CD4-positive, alpha-beta memory T cell (primary cell): ENCODE measurements at places on chromosomes 2 and 18.
A peak's percentile ranks its signal among the peaks of the same experiment; 100 is the strongest.

DNA sequence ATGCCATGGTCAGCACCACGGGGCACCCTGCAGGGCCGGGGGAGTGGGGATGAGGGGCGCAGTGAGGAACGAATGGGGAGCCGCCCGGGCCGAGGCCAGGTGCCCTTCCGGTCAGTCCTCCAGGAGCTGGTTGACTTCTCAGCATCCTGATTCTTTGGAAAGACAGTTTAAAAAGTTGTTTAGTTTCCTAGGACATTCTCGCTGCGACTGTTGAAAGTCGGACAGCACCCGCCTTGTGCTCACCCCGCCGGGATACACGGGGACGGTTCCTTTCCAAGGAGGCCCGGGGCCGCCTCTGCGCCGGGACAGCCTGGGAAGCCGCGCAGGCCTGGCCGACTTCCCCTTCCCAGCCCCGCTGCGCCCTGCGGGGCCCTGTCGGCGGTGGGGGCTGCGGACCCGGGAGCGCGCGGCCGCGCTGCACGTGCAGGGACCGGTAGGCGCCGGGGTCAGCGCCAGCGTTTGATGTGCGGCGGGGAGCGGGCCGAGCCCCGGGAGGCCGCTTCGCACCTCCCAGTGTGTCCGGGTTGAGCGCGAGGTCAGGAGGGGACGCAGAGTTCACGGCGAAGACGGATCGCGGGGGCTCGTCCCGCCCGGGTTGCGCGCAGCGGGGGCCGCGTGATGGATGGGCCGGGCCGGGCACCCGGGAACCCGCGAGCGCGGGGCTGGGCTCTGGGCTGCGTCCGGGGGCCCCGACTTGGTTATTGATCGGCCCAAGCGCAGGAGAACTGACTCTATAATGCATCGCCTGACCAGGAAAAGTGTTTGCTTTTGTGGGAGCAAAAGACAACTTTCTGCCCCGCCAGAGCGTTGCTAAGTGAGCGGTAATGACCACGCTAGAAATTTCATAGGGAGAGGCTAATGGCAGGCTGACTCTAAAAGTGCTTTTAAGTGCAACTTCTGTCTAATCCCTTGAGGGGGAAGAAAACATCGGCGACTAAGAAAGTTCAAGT is 28.0 kb upstream of the SMIM21 start:
- DNase-seq: no peak

- no peak for DNase-seq
Measured at GRCh38 chr18:14969500-14969899, 221.5 kb downstream of the ANKRD30B start.

DNA sequence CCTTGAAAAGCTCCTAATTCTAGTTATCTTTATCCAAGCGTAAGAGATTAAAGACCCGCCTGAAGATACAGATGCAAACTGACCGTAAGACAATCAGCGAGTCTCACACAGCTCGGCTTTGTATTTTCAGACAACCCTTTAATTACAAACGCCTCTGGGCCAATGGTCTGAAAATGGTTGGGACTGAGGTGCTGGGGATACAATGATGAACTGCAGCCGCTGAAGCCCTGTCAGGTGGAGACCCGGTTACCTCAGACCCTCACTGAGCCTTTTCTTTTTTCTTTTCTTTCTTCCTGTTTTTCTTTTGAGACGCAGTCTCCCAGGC is 715 bp upstream of the CFAP36 start:
- DNase-seq: no peak

GRCh38 chr2:72330652-72331051 is 183.0 kb upstream of the CYP26B1 start:
- no peak for DNase-seq

- DNase-seq: no peak
Measured at GRCh38 chr18:74796841-74797576, 199.3 kb downstream of the ZNF407 start.

GRCh38 chr2:148944536-148944935 is 69.5 kb downstream of the KIF5C start:
- no peak for DNase-seq

DNA sequence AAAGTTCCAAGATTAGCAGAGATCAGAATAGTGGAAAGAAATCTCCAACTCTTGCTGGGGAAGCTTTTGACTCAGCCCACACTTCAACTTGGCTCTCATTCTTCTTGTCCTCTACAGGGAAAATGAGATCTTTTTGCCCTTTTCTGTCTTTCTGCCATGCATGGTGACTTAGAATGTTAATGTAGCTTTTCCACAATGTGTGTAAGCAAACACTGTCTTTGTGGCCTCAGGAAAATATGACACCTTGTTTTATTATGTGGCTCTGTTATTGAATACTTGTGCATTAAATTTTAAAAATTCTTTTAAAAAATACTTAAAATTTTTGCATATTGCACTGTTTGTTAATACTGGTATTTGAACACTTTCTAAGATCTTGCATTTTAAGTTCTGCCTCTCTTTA is 65.4 kb upstream of the WDR75 start:
- no peak for DNase-seq

- no peak for DNase-seq
Measured at GRCh38 chr2:240913810-240914644, 7.9 kb downstream of the CROCC2 start.

DNA sequence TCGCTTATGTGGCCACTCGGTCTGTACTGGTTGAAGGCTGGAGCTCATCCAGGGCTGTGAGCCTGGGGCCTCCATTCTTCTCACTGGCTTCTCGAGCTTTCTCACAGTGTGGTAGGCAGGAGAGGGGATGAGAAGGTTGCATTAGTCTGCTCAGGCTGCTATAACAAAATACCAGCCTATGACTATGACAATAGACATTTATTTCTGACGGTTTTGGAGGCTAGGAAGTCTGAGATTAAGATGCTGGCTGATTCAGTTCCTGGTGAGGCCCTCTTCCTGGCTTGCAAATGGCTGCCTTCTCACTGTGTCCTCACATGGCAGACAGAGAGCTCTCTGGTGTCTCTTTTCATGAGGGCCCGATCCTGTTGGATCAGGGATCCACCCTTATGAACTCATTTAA is 6.2 kb upstream of the STK25 start:
- DNase-seq: no peak

GRCh38 chr2:45014016-45014702 is 4.9 kb upstream of the SIX2 start:
- no peak for DNase-seq

DNA sequence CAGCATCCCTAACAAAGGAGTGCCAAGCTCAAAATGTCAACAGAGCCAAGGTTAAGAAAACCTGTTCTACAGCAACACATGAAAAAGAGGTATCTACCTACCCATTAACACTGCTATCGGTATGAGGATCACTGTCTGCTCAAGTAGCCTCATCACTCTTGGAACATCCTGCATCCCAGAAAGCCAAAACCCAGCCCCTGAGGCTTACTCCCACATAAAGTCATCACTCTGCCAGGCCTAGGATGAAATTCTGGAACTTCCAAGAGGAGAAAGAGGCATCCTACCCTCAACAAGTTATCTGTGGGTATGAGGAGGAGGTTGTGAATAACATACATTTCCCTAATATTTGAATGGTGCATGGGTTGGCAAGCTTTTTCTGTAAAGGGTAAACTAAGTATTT is 25.5 kb downstream of the CDH2 start:
- no peak for DNase-seq

DNA sequence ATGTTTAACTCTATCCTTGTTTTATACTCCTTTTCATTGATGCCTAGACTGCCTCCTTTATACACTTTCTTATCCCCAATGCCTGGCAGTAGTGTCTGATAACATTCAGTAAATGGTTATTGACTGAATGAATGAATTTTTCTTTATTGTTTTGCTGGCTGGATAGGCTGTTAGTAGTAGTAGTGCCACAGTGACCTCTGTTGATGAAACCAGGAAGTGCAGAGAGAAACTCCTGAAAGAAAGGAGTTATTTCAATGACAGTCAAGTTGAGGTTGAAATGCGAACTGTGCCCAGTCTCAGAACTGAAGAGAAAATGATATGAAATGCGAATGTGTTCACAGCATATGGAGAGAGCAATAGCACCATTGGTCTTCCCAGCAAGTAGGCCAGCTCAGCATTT is 26.8 kb upstream of the SLC9A2 start:
- no peak for DNase-seq

- DNase-seq: no peak
Measured at GRCh38 chr18:11983592-11983991, 2.3 kb downstream of the IMPA2 start.

GRCh38 chr2:47072018-47072691 is 83.0 kb downstream of the STPG4 start:
- no peak for DNase-seq

- DNase-seq: no peak
Measured at GRCh38 chr18:35510076-35510651, 12.4 kb upstream of the INO80C start.

DNA sequence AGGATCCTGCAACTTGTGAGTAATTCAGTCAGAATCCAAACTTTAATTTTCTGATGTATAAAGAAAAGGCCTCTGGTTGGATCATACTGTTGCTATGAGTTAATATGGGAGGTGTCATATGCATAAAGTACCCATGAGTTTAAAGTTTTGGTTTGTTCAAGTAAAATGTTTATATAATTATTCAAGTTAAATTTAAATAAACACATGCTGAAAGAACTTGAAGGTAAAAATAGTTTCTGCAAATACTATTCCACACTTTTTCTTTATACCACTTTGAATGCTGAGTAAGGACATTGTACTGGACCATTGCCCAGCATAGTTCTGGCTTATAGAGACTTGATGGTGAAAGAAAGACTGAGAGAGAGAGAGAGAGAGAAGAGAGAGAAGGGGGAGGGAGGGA is 30.7 kb downstream of the PKP4 start:
- no peak for DNase-seq

GRCh38 chr2:69269330-69269729 is 117.7 kb downstream of the GFPT1 start:
- no peak for DNase-seq

DNA sequence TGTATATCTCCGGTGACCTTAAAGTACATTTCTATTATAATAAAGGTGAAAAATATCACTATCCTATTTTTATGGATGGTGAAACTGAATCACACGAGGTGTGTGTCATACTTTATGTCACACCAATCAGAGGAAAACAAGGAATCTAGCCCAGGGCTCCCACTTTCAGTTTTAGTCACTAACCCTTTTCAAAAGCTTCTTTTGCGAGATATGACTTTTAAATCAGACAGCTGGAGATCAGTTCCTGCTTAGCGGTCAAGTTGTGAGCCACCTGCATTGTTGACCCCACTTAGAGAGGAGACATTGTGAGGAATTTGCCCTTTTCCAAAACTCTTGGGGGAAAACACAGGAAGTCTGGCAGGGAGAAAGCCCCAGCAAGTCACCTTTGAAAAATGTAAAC is 70.5 kb downstream of the CPS1 start:
- DNase-seq: no peak

DNA sequence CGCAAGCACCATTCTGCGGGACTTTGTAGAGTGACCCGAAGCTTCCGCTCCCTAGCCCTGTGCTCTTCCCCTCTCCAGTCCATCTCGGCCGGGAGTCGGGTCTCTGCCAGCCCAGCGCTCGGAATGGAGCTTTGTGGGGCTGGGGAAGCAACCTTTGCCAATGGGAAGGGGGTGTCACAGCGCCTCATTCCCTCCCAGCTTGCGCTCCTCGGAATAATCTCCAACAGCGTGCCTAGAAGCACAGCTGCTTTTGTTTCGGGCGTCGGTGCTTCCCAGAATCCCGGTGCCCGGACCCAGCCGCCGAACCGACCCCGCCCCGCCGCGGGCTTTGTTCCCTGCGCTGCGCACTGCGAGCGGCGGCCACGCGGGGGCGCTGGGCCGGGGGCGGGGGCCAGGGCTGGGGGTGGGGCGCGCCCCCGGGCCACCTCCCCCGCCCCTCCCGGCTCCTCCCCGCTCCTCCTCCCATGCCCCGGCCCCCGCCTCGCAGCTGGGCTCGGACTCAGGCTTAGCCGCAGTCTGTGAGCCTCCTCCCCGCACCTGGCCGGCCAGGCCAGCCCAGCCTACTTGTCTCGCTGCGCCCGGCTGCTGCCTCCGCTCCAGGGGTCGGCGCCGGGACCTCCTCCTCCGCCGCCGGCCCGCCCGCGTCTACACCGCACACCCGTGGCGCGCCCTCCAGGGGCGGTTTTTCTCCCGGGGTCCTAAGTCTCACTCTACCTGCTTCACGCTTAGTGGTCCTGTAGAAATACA is 77.7 kb upstream of the SMAD2 start:
- peak; percentile 23 for DNase-seq

DNA sequence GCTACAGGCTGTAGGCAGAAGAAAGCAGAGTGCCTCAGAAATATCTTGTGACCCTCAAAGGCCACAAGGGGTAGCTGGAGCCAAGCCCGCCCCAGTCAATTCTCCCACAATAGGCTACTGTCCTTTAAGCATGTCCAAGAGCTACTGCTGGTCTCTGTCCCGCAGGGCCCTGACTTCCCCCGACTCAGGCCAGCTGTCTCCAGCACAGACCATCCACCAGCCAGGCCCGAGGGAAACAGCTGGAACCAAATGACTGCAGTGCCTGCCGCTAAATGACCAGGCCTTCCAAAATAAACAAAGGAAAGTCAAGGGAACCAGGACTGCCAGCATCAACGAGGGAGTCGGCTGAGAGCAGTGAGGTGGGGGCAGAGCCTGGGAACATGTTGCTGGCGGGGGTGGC is 36.7 kb downstream of the MCFD2 start:
- no peak for DNase-seq

DNA sequence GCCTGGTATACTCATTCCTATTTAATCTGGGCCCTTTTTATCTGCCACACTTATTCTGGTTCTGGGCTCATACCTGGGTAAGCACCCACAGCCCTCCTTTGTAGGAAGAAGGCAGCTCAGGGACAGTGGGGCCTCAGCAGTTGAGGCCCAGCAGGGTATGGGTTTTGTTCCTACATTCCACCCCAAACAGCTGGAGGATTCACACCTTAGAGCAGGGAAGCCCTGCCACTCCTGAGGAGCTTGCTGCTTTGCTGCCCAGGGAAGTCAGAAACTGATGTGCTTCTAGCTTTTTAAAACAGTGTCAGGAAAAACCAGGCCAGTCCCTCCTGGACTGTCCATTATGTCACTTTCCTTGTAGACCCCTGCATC is 1.2 kb upstream of the LBX2 start:
- no peak for DNase-seq

GRCh38 chr2:10271509-10271908 is 31.2 kb upstream of the HPCAL1 start:
- DNase-seq: no peak

- no peak for DNase-seq
Measured at GRCh38 chr2:70960833-70961647, 17.4 kb upstream of the ANKRD53 start.
